HFFc6 (cell line): ENCODE measurements at places on chromosomes 12 and 14.

DNA sequence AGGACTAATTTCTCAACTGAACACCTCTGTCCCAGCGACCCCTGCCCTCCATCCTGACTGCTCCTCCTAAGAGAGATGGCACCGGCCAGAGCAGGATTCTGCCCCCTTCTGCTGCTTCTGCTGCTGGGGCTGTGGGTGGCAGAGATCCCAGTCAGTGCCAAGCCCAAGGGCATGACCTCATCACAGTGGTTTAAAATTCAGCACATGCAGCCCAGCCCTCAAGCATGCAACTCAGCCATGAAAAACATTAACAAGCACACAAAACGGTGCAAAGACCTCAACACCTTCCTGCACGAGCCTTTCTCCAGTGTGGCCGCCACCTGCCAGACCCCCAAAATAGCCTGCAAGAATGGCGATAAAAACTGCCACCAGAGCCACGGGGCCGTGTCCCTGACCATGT is 756 bp downstream of the RNASE7 start:
- DNase-seq: no peak

DNA sequence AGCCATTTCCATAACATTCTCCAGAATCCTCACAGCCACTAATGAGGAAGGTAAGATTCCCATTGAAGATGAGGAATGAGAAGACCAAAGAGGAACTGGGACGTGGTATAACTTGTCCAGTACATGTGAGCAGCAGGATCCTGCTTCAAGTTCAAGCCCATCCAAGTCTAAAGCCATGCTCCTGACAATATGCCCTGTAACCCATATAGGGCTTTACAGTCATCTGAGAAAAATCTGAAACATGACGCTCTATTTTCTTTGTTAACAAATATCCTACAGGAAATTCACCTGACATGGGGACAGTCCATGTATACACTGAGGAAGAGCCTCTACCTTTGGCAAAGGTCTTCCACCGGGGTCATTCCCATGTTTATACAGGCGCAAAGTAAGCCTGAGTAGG is 3.1 kb upstream of the ACTR6 start:
- no peak for DNase-seq

DNA sequence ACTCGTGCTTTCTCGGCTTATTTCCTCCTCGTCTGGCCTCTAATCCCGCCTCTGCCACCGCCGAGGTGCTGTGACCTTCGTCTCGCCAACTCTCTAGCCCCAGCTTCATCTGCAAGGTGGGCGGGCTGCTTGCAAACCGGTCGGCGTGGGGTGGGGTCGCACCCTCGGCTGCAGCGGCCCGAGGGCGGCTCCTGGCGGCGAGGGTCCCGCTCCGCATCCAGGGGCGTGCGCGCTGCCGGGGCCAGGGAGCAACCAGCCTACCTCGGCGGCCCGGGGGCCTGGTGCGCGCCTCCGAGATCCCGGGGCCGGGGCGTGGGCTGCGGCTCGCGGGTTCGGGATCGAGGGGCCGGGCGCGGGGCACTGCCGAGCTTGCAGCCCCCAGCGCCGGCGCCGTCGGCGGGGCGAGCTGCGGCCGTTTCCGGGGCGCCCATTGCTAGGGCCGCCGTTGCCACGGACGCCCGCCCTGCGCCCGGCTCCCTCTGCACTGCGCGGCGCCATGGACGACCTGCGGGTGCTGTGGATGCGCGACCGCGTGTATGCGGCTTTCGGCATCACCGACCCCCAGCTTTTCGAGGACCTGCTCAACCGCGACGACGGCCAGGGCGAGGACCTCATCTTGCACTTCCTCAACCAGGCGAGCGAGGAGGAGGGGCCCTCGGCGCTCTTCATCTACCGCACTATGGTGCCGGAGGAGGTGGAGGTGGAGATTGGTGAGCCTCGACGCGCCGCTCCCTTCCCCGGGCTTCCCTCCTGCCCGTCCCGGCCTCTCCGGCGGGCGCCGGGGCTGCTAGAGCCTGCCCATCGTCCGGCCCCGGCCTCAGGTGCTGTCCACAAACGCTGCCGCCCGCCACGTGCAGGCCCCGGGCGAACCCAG is at the start of gene DNAH10:
TSS of gene DNAH10 (plus strand) at position 461 of the 874 bp plus-strand sequence. CDS start at position 497, 36 bp downstream.
- DNase-seq: no peak

DNA sequence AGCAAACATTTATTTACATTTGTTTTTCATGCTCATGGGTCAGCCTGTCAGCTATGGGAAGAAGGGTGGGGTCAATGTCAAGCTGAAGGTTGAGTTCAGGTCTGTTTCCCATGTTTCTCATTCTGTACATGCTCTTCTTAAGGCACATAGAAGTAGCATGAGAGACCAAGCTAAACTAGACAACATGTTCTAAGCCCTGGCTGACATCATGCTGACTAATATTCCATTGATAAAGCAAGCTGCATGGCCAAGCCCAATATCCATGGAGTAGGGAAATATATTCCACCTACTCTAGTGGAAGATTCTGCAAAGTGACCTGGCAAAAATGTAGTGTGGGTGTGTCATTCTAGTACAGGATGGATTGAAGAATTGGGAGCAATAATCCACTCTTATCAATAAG is 44.1 kb downstream of the PLXNC1 start:
- no peak for DNase-seq

DNA sequence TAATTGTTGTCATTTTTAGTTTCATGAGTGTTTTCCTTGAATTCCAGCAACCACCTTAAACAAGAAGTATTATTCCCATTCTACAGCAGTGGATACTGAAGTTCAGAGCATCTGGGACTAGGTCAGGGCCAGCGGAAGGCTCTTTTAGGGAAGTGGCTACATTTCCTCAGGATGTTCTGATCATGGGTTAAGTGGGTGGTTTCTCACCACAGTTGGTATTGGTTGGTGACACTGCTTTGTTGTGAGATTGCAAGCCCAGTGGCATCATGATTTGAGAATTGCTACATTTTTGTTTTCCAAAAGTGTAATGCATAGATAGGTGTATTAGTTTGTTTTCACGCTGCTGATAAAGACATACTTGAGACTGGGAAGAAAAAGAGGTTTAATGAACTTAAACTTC is 47.1 kb downstream of the SYNE2 start:
- DNase-seq: no peak

GRCh38 chr12:77060883-77061240 is 4.5 kb downstream of the E2F7 start:
- no peak for DNase-seq

DNA sequence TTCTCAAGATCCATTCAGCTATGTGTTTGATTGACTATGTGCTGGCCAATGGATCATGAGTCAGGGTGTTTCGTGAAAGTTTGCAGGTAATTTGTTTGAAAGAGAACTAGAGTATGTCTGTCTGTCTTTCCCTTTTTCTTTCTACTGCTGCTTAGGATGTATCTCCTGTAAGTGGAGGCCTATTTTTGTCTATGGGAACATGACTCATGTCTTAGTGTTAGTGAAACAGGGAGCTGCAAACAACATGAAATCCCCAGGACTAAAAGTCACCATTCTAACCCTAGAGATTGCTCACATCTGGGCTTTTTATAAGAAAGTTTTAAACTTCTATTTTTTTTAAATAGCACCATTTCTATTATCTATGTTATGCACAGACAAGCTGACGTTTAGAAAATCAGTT is 333.0 kb downstream of the CCER1 start:
- no peak for DNase-seq
